Glutamatergic neuron (in vitro differentiated cells): ENCODE measurements at places on chromosomes 1 and 21. TPM values are rescaled to one million over a fixed set of nuclear protein-coding genes. Genes with fewer than 3 reads are reported as not detected.

Gene NTRK1
- total RNA-seq, result 296 TPM

Gene TRAPPC3
- 30.0 TPM for total RNA-seq

Gene PTGFR
- not detected for total RNA-seq

Gene KRTAP19-3
- total RNA-seq, result not detected

GRCh38 chr1:228342627-228343190 is 63.9 kb downstream of the TRIM11 start:
- peak; percentile 14 for DNase-seq
- no peak overlapping the region for H3K27ac ChIP-seq
- no peak overlapping the region for H3K4me3 ChIP-seq
- no peaks in the 10 kb centered on the region for H3K36me3 ChIP-seq

DNA sequence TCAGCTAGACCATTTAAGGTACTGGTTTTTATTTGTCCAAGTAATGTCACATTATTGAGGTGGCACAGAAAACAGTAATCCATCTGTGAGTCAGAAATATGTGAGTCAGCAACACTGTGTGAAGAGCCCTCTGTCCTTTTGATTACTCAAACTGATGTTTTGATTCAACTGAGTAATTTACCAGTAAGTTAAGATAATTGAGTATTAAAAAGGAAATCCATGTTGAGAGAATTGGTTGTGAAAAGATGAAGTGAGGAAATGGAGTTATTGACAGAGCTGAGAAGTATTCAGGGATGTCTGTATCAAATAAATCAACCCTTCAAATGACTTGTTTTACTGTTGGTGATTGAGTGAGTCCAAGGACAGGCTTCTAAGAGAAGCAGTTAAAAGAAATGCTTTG is 302.7 kb upstream of the SGIP1 start:
- H3K36me3 ChIP-seq, result no peaks in the 10 kb centered on the region
- no peaks in the 10 kb centered on the region for H3K27me3 ChIP-seq
- no peak overlapping the region for H3K27ac ChIP-seq
- no peak overlapping the region for H3K4me3 ChIP-seq
- DNase-seq, result no peak

Gene LCE1D
- total RNA-seq, result not detected

DNA sequence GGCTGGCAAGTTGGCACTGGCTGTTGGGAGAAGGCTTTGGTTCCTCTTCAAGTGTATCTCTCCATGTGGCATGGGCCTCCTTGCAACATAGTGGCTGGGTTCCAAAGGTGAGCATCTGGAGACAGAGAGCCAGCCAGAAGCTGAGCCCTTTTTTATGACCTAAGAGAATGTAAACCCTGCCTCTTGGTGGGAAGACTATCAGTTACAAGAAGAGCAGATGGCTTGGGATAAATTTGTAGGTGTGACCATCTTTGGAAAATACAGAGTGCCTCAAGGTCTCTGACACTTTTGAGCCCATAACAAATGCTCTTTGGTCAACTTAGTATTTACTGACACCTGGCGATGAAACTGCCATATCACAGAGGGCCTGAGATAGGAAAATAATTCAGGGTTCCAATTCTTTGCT is 31.4 kb upstream of the PRELP start:
- H3K36me3 ChIP-seq, result peaks cover 6% of the 10 kb centered on the region
- peaks cover 8% of the 10 kb centered on the region for H3K27me3 ChIP-seq
- H3K4me1 ChIP-seq, result peaks cover 17% of the 10 kb centered on the region
